ENCODE measurements at places on chromosomes 6 and 20.

GRCh38 chr6:163538331-163538730 lies 123.8 kb downstream of the QKI start:
- no peak for DNase-seq

DNA sequence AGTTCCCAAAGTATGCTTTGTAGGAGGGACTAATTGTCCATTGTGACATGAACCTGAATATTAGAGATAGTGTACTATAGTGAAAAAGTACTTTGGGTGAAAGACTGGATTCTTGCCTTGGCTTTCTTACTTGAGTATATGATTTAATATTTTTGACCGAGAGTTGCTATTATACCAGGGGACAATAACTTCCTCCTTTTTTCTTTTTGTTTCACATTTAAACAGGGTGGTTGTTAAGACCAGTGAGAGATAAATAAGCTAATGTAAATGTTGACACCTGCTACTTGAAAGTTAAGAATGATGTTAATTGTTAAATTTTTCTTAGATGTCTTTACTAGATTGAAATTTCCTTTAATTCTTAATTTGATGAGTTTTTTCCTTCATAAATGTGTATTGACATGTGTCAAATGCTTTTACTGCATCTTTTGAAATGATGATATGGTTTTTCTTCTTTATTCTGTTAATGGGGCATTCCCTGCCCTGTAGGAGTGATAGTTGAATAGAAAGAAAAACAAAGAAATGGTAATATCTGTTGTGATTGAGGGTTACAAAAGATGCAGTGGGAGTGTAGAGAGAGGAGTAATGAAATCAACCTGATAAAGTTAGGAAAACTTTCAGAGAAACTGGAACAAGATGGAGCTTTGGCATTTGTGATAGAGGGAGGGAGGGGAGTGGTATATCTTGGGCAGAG lies 48.4 kb downstream of the ZFAND3 start:
- DNase-seq: no peak

- DNase-seq: no peak
These were observed 37.4 kb downstream of the PRKN start for GRCh38 chr6:162690158-162690557.

DNA sequence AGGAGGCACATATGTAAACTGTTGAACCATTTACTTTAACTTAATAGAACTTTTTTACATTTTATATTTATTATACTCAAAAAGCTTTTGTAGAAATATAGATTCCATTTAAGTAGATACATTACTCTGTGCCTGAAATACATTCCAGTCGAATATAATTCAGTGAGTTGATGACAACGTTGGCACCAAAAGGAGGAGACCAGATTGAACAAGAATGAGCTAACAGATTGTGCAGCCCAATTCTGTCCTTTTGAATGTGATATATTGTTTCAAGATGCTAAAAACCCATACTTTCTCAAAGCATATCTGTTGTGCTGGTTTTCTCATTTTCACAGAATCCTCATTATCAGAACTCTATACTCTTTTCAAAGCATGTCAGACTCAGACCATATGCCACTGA lies 147.4 kb upstream of the SIM1 start:
- no peak for DNase-seq

GRCh38 chr20:62396367-62397239 lies 9.7 kb downstream of the RPS21 start:
- no peak for DNase-seq

DNA sequence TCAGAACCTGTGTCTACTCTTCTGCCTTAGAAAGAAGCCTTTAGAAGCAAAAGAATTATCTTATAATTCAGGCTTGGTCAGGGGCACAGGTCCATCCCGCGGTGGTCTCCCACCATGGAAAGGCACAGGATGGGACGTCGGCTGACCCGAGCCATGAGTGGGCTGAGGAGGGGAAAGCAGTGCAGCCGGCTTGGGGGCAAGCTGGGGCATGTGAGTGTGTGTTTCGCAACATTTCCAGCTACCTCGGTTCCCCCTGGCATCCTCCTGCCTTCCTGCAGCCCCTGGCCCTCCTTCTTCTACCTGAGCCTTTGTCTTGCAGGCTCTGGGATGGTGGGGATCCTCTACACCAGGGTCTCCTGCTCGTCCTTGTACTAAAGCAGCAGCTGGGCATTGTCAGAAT lies 29.1 kb upstream of the FOXC1 start:
- DNase-seq: no peak

DNA sequence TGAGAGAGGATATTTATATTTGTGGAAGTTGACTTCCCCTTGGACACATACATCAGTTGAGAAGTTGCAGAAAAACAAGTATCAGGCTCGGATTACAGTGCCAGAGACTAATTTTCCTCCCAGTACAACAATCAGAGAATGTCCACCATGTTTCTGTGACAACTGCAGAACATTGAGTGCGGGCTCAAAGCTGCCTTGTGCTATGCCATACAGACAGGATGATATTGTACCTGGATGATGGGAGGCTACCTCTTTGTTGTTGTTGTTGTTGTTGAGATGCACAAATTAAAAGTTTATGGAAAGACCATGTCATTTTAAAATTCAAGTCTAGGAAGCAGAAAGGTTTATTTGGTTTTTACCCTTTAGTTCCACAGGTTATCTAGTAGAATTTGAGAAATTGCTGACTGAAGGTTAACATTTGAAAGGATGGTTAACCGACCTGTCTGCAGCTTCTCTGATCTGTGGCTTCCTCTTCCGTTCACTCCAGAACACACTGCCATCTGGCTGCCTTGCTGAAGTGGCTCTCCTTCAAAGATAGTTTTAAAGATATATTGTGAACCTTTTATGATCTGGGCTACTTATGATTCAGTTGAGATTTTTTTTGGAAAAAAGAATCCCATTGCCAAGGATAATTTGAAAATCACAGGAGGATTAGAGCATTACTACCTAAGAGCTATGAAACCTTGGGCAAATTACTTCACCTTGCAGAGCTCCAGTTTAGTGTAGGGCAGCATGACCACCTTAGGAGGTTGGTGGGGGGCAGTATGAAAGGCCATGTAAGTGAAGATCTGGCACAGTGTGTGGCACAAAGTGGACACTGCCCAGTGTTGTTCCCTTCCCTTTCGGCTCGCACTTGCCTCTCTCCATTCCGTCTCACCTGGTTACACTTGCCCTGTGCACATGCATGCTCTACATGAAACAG lies 15.9 kb downstream of the TMEM200A start:
- DNase-seq: no peak

- DNase-seq: no peak
These were observed 348.9 kb upstream of the ZFP64 start for GRCh38 chr20:52540509-52540908.

- DNase-seq: no peak
These were observed 30.7 kb downstream of the ZFAND3 start for GRCh38 chr6:37850260-37850659.

DNA sequence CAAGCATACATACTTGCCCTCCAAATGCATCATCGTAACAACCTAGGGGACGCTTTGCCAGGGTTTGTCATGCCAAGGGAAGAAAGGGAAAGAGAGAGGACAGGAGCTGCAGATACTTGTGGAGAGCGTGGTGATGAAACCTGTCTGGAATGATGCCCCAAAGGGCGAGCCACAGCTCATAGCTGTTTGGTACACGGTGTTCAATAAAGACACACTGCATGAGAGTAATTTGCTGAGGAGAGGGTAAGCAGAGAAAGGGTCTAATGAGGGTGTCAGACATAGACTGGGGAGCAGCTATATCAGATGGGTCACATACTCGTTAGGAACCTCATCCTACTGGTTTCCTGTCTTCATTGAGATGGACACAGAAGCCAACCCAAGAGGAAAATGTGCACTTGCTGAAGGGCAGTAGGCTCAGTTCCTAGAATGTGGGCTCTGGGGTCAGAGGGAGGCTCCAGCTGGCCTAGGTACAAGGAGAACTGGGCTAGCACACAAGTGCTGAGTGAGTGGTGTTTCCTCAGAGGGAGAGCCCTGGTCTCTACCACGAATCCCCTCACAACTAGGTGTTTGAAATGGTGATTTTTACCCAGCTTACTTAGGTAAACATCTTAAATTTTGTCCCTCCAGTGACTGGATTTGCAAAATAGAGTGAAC lies 5.2 kb upstream of the FOXO3 start:
- DNase-seq: no peak

GRCh38 chr6:100176951-100177710 lies 183.1 kb upstream of the MCHR2 start:
- no peak for DNase-seq

GRCh38 chr6:140977403-140977802 lies 1155.3 kb upstream of the GJE1 start:
- DNase-seq: no peak

GRCh38 chr20:56554869-56555268 lies 21.8 kb downstream of the FAM209B start:
- peak; percentile 63 for DNase-seq

DNA sequence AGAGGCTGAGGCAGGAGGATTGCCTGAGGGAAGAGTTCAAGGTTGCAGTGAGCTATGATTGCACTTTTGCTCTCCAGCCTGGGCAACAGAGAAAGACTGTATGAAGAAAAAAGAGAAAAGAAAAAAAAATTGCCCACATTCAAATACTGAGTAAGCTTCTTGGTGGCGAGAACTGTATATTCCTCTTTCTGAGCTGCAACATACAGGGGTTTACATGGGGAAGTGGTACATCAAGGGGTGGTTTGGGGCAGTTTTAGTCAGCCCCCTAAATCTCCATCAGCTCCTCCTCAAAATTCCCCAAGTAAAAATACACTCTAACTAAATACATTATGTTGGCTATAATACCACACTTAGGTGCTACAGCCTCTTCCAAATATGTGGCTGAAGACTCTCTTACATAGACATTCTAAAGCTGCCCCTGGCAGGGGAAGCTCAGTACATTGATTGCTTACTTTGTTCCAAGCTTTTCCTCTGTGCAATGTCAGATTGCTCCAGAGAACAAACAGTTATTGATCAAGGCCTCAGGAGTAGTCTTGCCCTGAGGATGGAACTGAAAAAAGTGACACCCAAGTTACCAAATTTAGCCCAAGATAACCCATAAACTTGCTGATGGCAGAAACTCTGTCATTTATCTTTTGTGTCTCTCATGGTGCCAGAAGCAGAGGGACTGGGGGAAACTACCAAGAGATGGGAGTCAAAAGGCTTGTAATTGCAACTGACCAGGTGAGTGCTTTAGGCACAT lies 107.4 kb upstream of the RIPOR2 start:
- no peak for DNase-seq

DNA sequence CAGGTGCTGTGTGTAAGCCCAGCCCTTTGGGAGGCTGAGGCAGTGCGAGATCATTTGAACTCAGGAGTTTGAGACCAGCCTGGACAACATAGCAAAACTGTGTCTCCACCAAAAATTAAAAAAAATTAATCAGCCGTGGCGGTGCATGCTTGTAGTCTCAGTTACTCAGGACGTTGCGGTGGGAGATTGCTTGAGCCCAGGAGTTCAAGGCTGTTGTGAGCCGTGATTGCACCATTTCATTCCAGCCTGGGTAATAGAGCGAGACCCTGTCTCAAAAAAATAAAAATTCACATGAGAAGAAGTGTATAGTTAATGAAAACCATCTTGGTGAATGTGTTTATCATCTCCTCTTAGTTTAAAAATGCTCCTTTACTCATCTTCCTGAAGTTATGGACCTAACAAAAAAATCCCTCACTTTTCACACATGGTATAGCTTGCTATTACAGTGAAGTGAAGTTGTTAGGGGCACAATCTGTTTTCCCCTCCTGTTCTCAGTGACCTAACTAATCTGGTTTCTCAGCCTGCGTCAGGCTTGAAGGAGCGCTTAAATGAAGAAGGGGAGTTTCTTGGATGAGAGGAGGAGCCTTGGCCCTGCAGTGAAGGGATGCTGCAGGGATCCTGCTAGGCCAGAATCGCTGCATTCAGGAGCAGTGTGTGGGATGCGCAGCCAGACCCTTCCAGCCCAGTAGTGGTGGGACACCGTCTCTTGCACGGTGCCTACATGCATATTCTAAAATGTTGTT lies 45.3 kb downstream of the JARID2 start:
- DNase-seq: no peak

DNA sequence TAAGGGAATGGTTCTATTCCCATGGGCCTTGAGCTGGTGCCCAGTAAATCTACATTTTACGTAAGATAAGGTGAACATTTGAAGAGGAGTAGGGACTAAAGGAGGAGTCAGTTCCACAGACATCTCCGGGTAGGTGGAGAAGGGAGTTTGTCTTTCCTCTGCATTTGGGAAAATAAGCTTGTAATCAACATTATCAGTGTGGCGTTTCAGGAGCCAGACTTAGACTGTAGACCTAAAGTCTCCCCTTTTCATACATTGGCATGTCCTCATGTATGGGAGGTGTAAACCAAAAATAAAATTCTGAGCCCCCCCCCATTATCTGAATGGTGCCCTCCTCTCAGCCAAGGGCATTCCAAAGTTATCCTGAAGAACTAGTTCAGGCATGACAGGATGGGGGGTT lies 40.2 kb downstream of the NINL start:
- no peak for DNase-seq

DNA sequence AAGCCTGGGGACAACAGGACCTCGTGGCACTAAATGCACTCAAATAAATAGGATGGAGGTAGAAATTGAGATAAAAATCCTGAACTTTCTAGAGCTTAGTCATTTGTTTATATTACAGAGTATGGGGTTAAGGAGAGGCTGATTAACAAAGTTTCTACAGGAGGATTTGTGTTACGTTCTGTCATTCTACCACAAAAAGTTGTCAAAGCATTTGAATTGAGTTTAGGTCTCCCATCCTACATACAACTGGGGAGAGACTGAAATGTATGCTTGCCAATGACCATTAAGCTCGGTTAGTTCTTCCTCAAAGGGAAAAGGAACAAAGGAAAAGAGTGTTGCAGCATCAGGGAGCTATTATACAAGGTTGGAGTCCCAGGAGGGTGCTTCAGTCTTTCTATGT lies 597.9 kb downstream of the COL12A1 start:
- no peak for DNase-seq

DNA sequence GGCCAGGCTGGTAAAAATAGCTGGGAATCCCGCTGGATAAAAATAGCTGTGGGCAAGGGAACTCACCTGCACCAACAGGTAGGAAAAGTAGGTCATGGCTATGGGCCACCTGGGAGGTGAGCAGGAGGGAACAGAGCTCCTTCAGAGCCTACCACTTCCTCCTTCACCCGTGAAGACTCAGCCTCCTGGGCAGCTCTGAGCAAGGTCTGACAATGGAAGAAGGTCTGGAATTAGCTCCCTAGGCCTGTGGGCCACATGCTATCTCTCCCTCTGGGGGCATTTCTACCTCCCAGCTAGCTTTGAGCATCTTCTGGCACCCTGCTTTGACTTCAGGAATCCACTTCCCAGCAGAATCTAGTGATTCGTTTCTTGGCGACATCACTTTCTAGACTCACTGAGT lies 153.9 kb downstream of the MRPL14 start:
- DNase-seq: no peak

DNA sequence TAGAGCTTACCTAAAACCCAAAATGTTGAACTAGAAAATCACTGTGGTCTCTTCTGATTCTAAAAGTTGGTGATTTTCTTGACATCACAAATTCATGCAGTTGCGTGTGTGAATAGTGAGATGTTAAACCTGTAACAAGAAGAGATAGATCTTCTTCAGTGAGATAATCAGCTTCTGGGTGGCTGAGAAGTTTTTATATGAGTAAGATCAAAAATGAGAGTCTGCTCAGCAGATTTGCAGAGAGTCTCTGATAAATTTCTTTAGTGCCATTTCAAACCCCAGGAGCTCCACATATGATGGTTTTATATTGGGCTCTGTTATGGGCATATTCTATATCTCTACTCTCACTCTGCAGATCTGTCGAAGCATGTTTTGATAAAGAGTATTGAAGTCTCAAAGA lies 185.4 kb downstream of the ZFAND3 start:
- DNase-seq: no peak

- no peak for DNase-seq
These were observed 7.2 kb upstream of the BPIFB6 start for GRCh38 chr20:33024243-33024560.

- DNase-seq: no peak
These were observed 182.5 kb upstream of the JARID2 start for GRCh38 chr6:15063253-15063853.

GRCh38 chr6:129183681-129184301 lies 300.9 kb downstream of the LAMA2 start:
- no peak for DNase-seq

Measured in NCI-H2227 treated with DMSO at 0.1 percent for 48 hours (cell line).